ENCODE measurements at places on chromosomes 12 and 14.

- peak; percentile 52 for DNase-seq
- H3K4me1 ChIP-seq, result peaks cover 7% of the 10 kb centered on the region
- H3K4me3 ChIP-seq, result peak overlapping the region; percentile 86
- peak overlapping the region; percentile 91 for H3K27ac ChIP-seq
These were observed 824 bp downstream of the TBK1 start for GRCh38 chr12:64452559-64453329.

- no peaks in the 10 kb centered on the region for H3K36me3 ChIP-seq
- no peaks in the 10 kb centered on the region for H3K27me3 ChIP-seq
- no peaks in the 10 kb centered on the region for H3K4me1 ChIP-seq
- DNase-seq, result no peak
These were observed 31.4 kb downstream of the NUBPL start for GRCh38 chr14:31592631-31593030.

- H3K27me3 ChIP-seq, result peaks cover 32% of the 10 kb centered on the region
- H3K4me3 ChIP-seq, result no peak overlapping the region
- no peaks in the 10 kb centered on the region for H3K36me3 ChIP-seq
- H3K27ac ChIP-seq, result no peak overlapping the region
- H3K4me1 ChIP-seq, result peaks cover 3% of the 10 kb centered on the region
These were observed 129.9 kb downstream of the WIF1 start for GRCh38 chr12:64991121-64991611.

- H3K4me1 ChIP-seq, result no peaks in the 10 kb centered on the region
- H3K27me3 ChIP-seq, result no peaks in the 10 kb centered on the region
- no peak overlapping the region for H3K27ac ChIP-seq
- no peak for DNase-seq
- no peak overlapping the region for H3K4me3 ChIP-seq
- no peaks in the 10 kb centered on the region for H3K36me3 ChIP-seq
These were observed 2.8 kb downstream of the FOXG1 start for GRCh38 chr14:28769276-28769880.

DNA sequence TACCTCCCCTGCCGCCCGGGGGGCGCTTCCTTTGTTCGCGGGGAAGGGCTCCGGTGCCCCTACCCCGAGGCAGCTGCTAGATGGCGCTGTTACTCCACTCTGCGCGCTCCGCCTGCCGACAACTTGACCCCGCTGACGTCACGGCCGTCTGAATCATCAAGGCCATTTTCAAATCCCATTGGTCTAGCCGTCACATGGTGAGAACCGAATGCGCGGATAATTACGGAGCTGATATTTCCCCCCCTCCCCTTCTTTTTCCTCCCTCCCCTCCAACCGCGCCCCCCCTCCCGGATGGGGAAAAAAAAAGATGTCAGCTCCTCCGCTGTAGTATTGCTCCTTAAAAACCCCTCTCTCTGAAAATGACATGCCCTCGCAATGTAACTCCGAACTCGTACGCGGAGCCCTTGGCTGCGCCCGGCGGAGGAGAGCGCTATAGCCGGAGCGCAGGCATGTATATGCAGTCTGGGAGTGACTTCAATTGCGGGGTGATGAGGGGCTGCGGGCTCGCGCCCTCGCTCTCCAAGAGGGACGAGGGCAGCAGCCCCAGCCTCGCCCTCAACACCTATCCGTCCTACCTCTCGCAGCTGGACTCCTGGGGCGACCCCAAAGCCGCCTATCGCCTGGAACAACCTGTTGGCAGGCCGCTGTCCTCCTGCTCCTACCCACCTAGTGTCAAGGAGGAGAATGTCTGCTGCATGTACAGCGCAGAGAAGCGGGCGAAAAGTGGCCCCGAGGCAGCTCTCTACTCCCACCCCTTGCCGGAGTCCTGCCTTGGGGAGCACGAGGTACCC, at the start of gene HOXC10:
Gene HOXC10, plus strand, starts transcription at position 246 of the 791 bp plus-strand sequence. Its CDS starts 114 bp downstream, at position 360.
- peak within 1 kb of the TSS; percentile 30 for H3K4me3 ChIP-seq
- H3K4me1 ChIP-seq, result peaks cover 17% of the 10 kb centered on the region
- no peak within 1 kb of the TSS for H3K27ac ChIP-seq

DNA sequence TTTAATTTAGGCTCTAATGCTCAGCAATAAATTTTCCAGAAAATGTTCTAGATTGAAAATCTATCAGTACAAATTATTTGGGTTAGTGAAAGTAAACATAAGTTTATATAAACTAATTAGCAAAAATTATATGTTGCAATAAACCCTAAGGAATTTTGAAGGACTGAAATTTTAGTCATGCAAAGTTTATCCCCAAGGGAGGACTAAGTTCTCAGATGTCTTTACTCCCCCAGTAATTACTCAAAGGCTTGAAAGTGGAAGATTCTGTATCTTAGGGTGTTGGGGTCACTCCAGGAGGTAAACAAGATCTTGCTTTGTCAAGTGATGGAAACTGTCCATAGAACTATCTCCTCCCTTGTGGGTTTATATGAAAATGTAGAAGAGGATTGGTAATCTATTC, 183.7 kb downstream of the AKAP6 start:
- H3K36me3 ChIP-seq, result no peaks in the 10 kb centered on the region
- peaks cover 4% of the 10 kb centered on the region for H3K4me1 ChIP-seq
- no peak overlapping the region for H3K4me3 ChIP-seq
- DNase-seq, result no peak
- no peaks in the 10 kb centered on the region for H3K27me3 ChIP-seq
- H3K27ac ChIP-seq, result no peak overlapping the region

DNA sequence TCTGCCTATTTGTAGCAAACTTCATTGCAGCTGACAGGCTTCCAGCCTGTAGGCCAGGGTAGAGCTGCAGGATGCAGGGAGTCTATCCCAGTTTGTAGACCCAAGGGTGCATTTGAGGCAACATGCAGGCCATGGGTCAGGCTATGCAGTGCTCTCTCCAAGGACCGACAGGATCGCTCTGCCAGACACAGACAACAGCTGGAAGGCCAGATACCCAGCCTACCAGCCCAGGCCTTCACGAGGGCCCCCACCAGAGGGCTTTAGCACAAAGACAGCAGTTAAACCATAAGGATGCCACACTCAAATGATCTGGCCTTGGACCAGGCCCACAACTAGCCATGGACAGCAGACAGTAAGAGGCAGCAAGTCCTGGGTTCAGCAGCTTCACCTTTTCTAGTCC, 10.3 kb downstream of the KCTD10 start:
- H3K27ac ChIP-seq, result no peak overlapping the region
- no peaks in the 10 kb centered on the region for H3K27me3 ChIP-seq
- peaks cover 5% of the 10 kb centered on the region for H3K36me3 ChIP-seq
- no peak overlapping the region for H3K4me3 ChIP-seq

- no peak for DNase-seq
- H3K27ac ChIP-seq, result no peak overlapping the region
- H3K36me3 ChIP-seq, result no peaks in the 10 kb centered on the region
These were observed 66.9 kb upstream of the ACTN1 start for GRCh38 chr14:69045857-69046475.

DNA sequence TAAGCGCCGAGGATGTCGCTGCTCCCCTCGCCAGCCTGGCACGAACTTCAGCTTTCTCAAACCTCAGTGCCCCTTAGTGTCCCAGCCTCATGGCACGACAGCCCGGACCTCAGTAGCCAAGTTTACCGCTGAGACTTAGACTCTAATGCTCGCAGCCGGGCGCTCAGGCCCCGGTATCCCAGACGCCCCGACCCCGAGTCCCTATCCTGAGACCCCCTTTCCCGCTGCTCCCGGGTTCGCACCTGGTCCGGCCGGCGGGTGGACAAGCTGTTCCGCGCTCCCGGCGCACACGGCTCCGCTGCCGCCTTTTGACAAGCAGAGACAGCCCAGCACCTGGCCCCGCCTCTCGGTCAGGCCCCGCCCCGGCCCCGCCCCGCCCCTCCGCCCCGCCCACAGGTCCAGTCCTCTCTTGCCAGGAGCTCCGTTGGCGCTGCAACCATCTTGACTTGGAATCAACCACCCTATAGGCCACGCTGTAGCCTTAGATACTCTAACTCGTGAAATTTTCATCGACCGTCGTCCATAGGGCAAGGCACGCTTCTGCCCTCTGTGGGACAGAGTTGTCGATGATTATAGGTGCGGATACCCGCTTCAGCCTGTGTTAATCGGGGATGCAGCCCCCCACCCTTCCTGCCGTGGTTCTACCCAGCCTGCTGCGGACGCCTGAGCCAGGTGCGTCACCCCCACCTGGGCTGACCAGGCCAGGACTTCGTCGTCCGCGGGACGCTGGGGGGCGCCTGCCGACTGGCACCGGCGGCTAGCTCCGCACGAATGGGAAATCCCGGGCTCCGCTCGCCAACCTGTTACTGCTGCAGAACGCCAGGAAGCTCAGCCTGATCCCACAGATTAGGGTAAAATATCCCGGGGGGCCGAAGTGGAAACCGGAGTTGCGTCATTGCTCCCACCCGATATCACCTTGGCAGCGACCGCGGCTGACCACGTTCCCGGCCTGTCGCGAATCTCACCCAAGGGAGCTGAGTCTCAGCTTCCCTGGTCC, at the start of gene VDR:
Gene VDR, minus strand, starts transcription at position 282 of the 997 bp plus-strand sequence. CDS start 25,881 bp downstream, outside the sequence.
- peak within 1 kb of the TSS; percentile 63 for H3K27ac ChIP-seq
- H3K27me3 ChIP-seq, result no peaks in the 10 kb centered on the region
- DNase-seq, result peak; percentile 87
- peaks cover 51% of the 10 kb centered on the region for H3K4me1 ChIP-seq
- H3K4me3 ChIP-seq, result peak within 1 kb of the TSS; percentile 39
- no peaks in the 10 kb centered on the region for H3K36me3 ChIP-seq

DNA sequence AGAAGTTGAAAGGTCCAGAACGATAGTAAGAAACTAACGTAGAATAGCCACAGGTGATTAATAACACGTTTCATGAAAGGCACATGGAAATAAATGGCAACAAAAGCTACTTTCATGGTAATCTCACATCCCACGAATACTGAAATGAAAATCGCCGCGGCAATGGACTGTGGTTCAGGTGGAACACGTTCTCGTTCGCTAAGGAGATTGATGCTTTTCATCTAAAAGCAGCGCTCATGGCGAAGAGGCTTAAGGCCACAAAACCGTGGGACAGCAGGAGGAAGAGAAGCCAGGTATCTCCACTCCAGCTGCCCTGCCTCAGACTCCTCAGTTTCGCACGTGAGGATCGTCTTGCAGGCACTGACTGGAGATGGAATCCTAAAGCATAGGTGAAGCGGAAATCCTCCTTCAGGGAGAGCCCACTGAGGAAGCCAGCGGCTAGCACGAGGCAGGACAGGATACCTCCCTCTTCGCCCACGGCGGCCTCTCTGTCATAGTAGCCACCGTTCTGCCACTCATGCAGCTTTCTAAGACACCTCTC, 696 bp upstream of the GPHN start:
- peak overlapping the region; percentile 82 for H3K4me3 ChIP-seq
- H3K4me1 ChIP-seq, result peaks cover 21% of the 10 kb centered on the region
- DNase-seq, result peak; percentile 34
- H3K27me3 ChIP-seq, result no peaks in the 10 kb centered on the region
- peak overlapping the region; percentile 96 for H3K27ac ChIP-seq

DNA sequence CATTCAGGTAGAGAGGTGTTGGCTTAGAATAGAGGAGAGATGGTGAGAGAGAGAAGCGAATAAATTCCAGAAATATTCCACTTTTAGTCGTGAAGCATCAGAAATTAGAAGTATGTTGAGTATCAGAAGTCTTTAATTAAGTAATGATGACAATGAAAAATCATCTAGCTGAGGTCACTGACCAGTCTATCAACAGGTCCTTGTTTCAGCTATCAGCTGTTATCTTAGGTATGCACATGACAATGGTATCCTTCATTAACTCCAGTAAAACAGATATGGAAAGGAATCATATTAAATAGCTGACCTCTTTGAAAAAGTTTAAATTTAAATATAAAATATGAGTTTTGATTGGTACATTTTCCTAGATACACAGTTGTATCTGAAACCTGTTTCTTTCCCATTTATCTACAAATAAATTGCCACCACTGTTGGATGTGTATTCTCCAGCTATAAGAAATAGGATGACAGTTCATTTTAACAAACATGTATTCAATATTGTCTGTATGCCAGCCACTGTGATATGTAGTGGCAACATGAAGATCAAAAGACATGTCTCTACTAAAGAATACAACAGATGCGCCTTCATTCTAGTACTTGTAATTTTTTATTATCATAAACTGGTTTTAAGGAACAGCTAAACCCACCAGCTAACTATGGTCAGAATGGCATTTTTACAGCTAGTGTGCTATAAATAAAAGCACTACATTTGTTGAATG, 424.2 kb upstream of the DCN start:
- H3K4me1 ChIP-seq, result no peaks in the 10 kb centered on the region
- no peaks in the 10 kb centered on the region for H3K36me3 ChIP-seq
- H3K27me3 ChIP-seq, result no peaks in the 10 kb centered on the region
- no peak overlapping the region for H3K4me3 ChIP-seq
- no peak overlapping the region for H3K27ac ChIP-seq

- H3K4me3 ChIP-seq, result no peak overlapping the region
- no peak for DNase-seq
- H3K27ac ChIP-seq, result no peak overlapping the region
- no peaks in the 10 kb centered on the region for H3K36me3 ChIP-seq
- no peaks in the 10 kb centered on the region for H3K4me1 ChIP-seq
These were observed 146.2 kb upstream of the RFLNA start for GRCh38 chr12:124148481-124149273.
